Activated CD8-positive, alpha-beta T cell treated with anti-CD3 and anti-CD28 coated beads, Interleukin-2, amount 10 ng/mL, durations not matched to agents 7 days and 5 days (primary cell): ENCODE measurements at places on chromosomes 6 and 20. TPM values are rescaled to one million over a fixed set of nuclear protein-coding genes. Genes with fewer than 3 reads are reported as not detected.

Gene VGLL2
- not detected for total RNA-seq

Gene GMEB2
- 16.2 TPM for total RNA-seq

Gene LY6G6F
- not detected for total RNA-seq

Gene CD24
- not detected for total RNA-seq

Gene RSPO3
- total RNA-seq, result not detected

Gene SLC35D3
- total RNA-seq, result not detected

Gene BPIFB1
- total RNA-seq, result not detected

Gene SLC4A11
- 1.6 TPM for total RNA-seq

Gene HLA-DQB2
- total RNA-seq, result not detected
